ENCODE measurements at places on chromosomes 16 and 17. TPM values are rescaled to one million over a fixed set of nuclear protein-coding genes. Genes with fewer than 3 reads are reported as not detected.

GRCh38 chr16:87303962-87304521 lies 13.2 kb downstream of the C16orf95 start:
- peaks cover 8% of the 10 kb centered on the region for H3K4me1 ChIP-seq
- no peaks in the 10 kb centered on the region for H3K27me3 ChIP-seq
- no peak overlapping the region for H3K4me3 ChIP-seq
- no peak for DNase-seq

Gene NAGPA
- 7.9 TPM for total RNA-seq

GRCh38 chr17:48470388-48471034 lies 40.5 kb upstream of the SKAP1 start:
- H3K4me1 ChIP-seq = no peaks in the 10 kb centered on the region
- no peaks in the 10 kb centered on the region for H3K36me3 ChIP-seq
- H3K4me3 ChIP-seq = no peak overlapping the region
- H3K27ac ChIP-seq = no peak overlapping the region
- DNase-seq = no peak

Gene TBC1D16
- 17.0 TPM for total RNA-seq

- no peak overlapping the region for H3K4me3 ChIP-seq
- no peak for DNase-seq
- H3K4me1 ChIP-seq = no peaks in the 10 kb centered on the region
- H3K27me3 ChIP-seq = peaks cover 15% of the 10 kb centered on the region
- no peak overlapping the region for H3K27ac ChIP-seq
These were observed 78.6 kb upstream of the ZNF469 start for GRCh38 chr16:88303890-88304819.

Data from activated naive CD4-positive, alpha-beta T cell treated with anti-CD3 and anti-CD28 coated beads for 36 hours (primary cell).